ENCODE measurements at places on chromosomes 1 and 21.

GRCh38 chr1:12775443-12775842, 1.9 kb downstream of the PRAMEF12 start:
- no peak for DNase-seq

DNA sequence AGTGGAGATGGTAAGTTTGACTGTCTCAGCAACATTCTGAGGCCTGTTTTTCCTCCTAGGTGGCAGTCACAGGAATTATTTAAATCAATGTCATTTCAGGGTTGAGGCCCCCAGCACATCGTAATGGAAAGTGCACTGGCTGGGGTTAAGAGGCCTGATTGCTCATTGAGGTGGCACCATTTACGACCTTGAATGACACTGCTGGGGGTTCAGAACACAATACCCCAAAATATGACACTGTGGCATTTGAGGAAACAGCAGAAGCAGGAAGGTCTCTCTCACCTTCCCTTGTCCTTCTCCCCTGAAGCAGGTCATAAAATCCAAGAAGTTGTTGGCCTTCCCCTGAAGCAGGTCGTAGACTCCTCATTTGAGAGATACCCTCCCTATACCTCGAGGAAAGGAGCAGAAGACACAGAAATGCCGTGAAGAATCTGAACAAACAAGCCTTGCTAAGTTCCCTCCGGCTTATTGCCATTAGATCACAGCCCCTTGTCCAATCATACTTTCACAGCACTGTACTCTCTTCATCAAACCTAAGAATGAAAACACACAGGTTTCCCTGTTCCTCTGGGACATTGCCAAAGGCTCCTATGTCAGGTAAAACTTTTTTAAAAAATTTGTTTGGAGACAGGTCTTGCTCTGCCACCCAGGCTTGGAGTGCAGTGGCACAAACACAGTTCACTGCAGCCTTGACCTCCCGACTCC, 71.3 kb downstream of the S1PR1 start:
- DNase-seq, result no peak

DNA sequence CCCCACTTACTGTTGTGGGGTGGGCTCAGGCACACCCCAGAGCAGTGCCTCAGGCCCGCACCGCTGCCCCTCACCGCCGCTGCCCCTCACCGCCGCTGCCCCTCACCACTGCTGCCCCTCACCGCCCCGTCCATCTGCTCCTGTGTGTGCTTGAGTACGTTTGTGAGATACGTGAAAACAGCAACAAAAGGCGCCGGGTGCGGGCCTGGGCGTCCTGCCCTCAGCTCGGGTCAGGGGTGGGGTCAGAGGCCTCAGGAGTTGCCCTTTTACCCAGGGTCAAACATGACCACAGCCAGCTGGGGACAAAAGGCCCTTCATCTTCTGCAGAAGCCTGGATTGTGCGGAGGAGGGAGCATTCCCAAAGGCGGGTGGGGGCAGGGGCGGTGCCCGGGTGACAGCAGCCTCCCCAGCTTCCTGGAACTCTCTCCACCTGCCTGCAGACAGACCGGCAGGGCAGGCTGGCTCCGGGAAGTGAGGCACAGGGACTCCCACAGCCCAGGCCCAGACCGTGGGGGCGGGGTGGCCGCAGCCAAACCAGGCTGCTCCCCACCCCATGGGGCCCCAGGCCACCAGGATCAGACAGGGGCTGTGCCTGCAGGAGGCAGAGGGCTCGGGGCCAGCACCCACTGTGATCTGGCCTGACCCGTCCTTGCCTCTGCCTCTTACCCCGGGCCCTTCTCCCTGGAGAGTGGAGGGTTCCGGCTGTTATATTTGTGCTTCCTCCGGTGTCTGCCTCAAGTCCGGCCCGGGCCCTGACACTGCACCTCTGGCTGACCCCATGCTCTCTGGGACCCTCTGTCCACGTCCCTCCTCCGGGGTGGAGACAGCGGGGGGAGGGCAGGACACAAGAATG, 2.3 kb upstream of the VWA1 start:
- DNase-seq, result no peak

- no peak for DNase-seq
Observed at GRCh38 chr1:40858856-40859416, 3.2 kb downstream of the CITED4 start.

DNA sequence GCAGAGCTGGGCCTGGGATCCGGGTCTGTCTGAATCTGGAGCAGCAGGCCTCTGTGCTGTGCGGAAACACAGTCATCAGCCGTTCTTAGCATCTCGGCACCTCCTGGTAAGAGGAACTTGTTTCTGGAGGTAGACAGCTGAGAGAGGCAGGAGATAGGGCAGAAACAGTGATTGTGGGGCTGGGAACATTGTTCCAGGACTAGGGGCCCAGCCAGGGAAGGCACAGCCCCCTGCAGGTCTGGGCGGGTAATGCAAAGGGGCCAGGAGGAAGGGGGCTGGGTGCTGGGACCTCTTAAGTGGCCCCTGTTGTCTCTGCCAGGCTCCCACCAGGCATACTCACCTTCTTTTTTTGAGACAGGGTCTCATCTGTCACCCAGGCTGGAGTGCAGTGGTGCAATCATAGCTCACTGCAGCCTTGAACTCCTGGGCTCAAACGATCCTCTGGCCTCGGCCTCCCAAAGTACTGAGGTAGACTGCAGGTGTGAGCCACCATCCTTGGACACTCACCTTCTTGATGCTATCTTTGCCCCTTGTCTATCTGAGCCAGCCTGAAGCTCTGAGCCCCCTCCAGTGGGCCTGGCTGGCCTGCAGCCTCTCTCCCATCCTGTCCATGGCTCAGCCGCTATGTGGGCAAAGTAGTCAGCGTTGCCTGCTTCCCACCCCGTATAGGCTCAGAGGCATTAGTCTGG, 134.3 kb upstream of the ZBTB40 start:
- no peak for DNase-seq

GRCh38 chr1:243938208-243938607, 88.2 kb upstream of the AKT3 start:
- DNase-seq, result no peak

- no peak for DNase-seq
Observed at GRCh38 chr1:112263042-112263441, 133.0 kb upstream of the CTTNBP2NL start.

- no peak for DNase-seq
Observed at GRCh38 chr1:18805925-18806849, 53.3 kb downstream of the TAS1R2 start.

GRCh38 chr1:226738995-226739695, at the start of gene ITPKB:
TSS of gene ITPKB (minus strand) at chr1:226739282. CDS start at chr1:226737458, 1,824 bp downstream.
- peak; percentile 66 for DNase-seq

DNA sequence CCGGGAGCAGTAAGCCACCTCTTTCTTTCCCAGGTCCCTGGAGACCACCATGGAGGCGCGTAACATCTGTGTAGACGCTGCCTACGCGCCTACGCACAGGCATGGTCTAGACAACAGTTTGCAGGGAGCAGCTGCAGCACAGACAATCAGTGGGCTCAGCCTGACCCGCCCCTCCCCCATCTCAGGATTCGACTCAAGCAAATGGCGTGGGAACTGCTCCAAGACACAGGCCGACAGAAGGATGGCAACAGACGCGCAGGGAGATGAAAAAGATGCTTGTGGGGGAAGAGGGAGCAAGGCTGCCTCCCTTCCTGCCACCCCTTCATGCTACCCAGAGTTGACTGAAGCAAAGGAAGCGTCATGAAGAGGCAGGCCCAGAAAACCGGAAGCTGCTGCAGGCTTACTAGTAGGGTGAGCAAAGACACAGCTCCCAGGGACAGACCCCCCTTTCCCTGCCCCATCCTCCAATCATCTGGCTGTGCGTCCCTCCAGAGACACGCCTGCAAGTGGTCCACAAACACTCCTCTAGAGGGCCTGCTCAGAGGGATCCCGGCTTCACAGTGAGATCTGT, 19.5 kb downstream of the STK40 start:
- DNase-seq, result peak; percentile 59

DNA sequence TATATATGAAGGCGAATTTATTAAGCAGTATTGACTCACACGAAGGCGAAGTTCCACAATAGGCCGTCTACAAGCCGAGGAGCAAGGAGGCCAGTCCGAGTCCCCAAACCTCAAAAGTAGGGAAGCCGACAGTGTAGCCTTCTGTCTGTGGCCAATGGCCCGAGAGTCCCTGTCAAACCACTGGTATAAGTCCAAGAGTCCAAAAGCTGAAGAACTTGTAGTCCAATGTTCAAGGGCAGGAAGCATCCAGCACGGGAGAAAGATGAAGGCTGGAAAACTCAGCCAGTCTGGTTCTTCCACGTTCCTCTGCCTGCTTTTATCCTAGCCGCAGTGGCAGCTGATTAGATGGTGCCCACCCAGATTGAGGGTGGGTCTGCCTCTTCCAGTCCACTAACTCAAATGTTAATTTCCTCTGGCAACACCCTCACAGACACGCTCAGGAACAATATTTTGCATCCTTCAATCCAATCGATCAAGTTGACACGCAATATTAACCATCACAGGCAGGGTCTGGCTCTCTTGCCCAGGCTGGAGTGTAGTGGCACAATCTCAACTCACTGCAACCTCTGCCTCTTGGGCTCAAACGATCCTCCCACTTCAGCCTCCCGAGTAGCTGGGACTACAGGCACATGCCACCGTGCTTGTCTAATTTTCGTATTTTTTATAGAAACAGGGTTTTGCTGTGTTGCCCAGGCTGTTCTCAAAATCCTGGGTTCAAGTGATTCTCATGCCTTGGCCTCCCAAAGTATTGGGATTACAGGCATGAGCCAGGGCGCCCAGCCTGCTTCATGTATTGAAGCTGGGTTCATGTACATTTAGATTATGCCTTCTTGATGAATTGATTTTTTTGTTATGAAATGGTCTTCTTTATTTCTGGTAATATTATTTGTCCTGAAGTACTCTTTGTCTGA, 85.3 kb downstream of the DHRS3 start:
- no peak for DNase-seq

- no peak for DNase-seq
Observed at GRCh38 chr1:162997499-162998285, 71.5 kb upstream of the RGS4 start.

DNA sequence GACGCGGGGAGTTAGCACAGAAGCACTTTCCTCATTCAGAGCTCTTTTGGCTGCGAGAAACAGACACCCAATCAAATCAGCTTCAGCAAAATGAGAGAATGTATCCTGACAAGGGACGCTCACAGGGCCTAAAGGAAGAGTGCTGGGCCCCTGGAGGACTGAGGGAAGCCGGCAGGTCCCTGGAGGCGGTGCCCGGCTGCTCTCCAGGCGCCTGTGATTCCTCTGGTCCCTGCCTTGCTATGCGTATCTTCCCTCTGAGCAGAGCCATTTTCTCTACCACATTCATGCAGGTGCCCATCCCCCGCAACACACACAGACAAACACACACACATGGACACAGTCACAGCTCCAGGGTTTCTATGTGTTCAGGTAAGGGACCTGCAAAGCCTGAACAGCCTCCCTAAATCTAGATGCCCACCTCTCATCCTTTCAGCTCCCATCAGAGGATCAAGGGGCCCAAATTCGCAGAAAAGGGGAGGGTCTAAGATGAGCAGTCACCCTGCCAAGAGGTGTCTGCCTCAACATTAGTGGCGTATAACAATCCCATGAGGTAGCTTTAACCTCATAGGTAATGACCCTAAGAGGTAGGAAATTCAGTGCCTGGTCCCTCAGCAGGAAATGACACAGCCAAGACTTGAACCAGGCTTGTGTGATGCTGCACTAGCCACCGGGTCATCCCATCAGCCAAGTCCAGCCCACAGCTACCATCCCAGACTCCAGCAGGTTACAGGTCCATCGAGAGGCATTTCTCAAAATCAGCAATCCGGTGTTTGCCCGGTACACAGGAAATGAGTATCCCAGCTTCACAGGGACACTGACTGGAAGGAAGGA, 29.0 kb downstream of the PTAFR start:
- no peak for DNase-seq

- no peak for DNase-seq
Observed at GRCh38 chr1:156384007-156384406, 15.0 kb downstream of the RHBG start.

- peak; percentile 60 for DNase-seq
Observed at GRCh38 chr1:155976062-155976912, 2.1 kb downstream of the ARHGEF2 start.

DNA sequence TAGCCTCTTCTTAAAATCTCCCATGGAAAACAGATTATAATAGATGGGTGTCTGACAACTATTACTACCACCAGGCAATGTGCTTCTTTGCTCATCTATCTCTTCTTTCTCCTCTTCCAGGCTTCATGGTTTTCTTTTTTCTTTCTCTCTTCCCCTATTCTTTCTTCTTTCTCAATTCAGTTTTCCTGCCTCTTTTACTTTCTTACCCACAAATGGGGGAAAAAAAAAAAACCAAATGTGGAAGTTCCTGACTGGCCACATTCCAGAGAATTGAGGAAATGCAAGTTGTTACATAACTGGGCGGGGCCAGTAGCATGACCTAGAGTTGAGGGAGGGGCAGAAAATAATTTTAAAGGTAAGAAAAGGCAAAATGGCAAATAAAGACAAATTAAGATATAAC, 10.9 kb upstream of the SMG7 start:
- no peak for DNase-seq

DNA sequence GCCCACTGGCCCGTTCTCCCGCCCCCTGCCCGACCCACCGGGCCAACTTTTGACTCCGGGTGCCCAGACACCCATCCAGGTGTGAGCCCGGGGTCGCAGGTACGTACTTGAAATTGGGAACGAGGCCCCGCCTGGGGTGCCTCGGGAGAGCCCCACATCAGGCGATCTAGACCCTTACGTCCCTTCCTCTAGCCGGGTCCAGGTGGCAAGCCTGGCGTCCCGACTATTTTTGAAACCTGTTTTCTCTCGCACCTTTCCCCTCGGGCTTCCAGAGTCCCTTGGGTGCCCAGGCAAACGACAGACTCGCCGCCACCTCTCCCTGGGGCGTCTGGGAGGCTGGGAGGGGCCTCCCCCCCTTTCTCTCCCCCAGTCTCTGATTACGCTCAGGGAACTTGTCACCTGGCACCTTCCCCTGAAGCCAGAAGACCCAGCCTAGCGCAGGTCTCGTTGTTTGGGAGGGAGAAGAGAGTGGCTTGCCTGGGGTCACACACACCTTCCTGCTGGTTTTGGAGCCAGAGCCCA, 898 bp downstream of the LDLRAP1 start:
- DNase-seq, result no peak

DNA sequence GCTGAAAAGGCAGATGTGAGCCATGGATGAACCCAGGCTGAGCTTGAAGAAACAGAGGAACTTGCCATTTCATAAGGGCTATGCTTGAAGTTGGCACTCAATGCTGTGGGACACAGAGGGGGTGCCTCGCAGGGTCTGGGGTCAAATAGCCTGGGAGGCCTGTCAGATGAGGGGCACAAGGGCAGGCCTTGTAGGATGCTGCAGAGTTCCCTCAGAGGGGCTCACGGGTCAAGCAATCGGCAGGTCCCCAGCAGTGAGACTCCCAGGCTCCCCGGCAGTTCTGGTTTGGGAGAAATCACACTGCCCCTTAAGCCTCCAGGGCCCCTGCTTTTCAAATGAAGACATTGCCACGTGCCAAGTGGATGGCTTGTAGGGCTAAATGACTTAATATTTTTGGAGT, 116.7 kb upstream of the GRIK3 start:
- DNase-seq, result no peak

- DNase-seq, result no peak
Observed at GRCh38 chr1:210201681-210202080, 30.9 kb upstream of the SERTAD4 start.

DNA sequence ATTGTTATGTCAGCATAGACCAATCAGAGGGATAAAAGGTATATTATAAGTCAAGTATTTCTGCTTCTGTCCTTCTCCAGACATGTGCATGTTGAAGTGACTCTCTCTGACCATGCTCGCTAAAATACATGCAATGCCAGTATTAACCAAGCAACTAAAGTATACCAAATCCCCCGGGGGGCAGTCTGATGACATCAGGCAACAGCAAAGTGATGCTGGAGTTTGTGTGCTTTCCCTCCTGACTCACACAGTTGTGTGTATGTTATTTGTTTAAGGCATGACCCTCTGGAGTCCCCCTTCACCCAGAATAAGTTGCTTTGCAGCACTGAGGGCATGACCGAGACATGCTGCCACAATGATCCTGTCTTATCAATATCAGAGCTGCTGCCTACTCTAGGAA, 2.1 kb downstream of the BRINP2 start:
- DNase-seq, result no peak

Data from effector CD4-positive, alpha-beta T cell (primary cell).